Right forelimb (tissue), 1 donor: ENCODE measurements at places on chromosomes 4 and X.

- DNase-seq = no peak
Measured at GRCh38 chrX:111035256-111035655, 60.7 kb upstream of the PAK3 start.

DNA sequence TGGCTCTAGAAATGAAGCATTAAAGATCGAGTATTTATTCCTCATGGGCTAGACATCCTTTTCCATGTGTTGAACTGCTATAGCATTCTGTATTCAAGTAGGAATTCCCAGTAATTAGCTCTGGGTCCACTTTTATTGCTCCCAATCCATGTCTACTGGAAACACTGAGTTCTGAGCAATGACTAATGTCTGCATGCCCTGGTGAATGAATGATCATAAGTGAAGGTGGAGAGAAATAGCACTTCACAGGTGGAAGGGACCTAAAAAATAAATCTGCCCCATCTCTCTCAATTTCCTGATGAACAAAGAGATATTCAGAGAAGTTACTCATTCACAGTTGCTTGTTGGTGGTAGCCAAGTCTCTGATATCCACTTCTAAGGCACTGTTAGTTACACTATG, 34.6 kb upstream of the CXCL8 start:
- no peak for DNase-seq

DNA sequence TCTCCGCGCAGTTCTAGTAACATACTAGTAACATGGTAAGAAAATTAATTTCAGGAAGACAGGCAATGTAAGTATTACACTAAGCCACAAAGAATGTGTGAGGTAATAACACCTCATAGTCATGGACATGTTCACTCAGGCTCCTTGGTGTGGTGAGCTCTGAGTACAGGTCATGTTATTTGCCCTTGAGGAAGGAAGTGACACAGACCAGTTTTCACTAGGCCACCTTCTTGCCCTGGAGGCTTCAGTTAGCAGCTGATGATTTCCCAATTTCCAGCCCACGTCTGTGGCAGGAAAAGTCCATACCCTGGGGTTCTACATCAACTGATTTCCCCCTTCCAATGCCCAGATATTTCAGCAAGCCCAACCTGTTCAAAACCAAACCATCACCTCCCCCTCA, 6.7 kb downstream of the APOO start:
- no peak for DNase-seq

GRCh38 chr4:2408401-2408958, 10.0 kb downstream of the ZFYVE28 start:
- no peak for DNase-seq

- DNase-seq = no peak
Measured at GRCh38 chrX:84322083-84322827, 134.3 kb upstream of the RPS6KA6 start.

GRCh38 chr4:162131256-162131655, 32.5 kb downstream of the FSTL5 start:
- DNase-seq = no peak

DNA sequence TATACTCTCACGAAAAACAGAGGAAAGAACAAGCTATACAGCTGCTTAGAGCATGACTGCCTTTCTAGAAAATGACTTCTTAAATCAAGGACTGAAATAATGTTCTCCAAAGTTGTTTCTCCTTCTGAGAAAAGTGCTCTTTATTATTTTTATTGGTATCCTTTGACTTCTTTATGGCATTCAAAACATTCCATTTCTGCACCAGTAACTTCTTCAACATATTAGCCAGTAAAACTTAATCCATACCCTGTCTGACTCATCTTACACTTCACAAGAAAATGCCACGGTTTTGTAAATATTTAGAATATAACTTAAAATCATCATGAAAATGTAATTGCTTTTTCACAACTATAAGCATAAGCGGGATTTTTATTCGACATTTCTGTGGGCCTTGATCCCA, 180.4 kb downstream of the NR3C2 start:
- DNase-seq = no peak

DNA sequence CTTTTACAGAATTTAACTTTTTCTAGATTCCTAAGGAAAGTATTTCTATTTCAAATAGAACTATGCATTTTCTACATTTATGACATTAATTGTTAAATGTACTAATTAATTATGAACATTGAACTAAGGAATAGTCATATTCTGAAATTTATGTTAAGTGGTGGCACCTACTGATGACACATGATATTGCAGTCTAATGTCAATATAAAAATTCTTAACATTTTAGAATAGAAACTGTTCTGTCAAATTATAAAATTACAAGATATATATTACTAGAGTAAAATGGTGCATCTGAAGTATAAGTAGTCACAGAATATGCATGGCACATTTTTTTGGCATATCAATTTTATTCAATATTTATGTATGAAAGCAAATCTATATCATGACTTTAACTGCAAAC, 40.2 kb upstream of the NDNF start:
- DNase-seq = no peak

DNA sequence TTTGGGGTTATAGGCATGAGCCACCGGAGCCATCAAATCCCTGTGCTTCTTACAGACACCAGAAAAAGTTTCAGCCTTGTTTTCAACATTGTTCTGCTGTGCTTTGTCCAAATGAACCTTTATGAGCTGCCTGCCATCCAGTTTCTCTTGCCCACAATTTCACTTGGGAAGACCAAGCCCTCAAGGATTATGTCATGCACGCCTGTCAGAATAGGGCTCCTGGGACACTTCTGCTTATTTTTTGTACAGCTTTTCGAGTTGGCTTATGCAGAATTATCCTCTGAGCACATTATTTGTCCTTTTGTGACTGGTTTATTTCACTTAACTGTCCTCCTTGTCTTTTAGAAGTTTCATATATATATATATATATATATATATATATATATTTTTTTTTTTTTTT, 16.2 kb downstream of the UBE2K start:
- DNase-seq = no peak

GRCh38 chrX:70132877-70133302, 357 bp upstream of the IGBP1 start:
- no peak for DNase-seq

DNA sequence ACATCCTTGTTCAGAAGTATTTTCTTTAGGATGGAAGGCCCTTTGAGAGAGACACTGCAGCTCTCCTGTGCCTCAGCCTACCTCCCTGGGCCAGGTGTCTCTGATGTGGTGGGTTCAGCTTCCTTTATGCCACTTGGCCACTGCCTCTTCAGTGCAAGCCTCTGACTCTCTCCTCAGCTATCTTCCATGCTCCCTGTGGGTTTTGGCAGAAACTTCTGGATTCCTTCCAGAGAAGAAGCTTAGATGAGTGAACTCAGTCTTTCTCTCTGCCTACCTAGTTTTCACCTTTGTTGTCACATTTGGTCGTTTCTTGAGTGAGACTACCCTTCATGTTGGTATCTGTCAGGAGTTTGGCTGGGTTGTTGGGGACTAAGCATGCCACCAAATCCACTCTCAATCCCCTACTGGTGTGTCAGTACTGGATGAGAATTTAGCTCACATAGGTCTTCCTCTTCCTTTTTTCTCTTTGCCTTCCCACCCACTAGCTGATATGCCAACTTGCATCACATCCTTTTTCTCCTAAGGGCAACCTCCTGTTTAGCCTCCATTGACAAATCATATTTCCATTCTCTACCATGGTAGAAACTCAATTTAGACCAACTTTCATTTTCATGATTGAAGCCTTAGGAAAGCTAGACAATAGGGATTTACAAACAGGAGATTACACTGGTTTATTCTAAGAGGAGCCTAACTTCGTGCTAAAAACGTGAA, 32.0 kb downstream of the IL15 start:
- DNase-seq = no peak

DNA sequence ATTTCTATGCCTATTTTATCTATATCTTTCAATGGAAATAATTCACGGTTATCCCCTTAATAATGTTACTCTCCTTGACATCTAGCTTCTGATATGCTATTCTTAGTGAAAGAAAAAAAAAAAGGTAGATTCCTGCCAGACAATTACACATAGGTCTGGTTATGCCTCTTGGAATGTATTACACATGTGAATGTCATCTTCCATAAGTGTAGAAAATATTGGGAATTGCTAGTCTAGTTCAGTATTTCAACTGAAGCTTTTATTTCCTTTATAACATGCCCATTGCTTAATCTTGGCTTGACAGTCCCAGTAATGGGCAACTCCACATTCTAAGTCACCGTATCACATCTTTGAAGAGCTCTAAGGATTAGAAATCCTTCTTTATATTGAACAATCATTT, 25.4 kb upstream of the PPP1R2C start:
- no peak for DNase-seq

GRCh38 chr4:105198541-105198940, 51.9 kb downstream of the TET2 start:
- no peak for DNase-seq

- no peak for DNase-seq
Measured at GRCh38 chrX:6986915-6987314, 160.6 kb upstream of the STS start.

DNA sequence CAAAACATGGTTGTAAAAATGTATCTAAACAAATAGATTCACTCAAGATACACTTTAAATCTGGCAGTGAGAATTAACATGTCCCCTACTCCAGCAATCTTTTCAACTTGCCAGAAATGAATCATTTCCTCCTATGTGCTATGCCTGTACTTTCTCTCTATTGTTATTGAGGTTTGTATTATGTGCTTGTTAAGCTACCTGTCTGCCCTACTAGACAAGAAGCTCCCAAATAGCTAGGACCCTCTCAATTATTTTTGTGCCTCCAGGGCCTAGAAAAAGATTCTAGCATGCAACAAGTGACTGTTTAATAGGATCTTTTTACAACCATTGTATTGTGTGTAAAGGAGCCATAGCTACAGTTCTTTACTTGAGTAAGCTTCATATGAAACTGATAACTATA, 3.5 kb upstream of the SAP30 start:
- DNase-seq = no peak

- DNase-seq = no peak
Measured at GRCh38 chr4:141350122-141350905, 129.6 kb downstream of the ZNF330 start.

GRCh38 chr4:104649631-104650030, 154.9 kb upstream of the CXXC4 start:
- DNase-seq = no peak

GRCh38 chrX:15163131-15163530, 106.8 kb downstream of the ASB9 start:
- DNase-seq = no peak

- DNase-seq = no peak
Measured at GRCh38 chr4:147651563-147651962, 32.4 kb downstream of the PRMT9 start.

DNA sequence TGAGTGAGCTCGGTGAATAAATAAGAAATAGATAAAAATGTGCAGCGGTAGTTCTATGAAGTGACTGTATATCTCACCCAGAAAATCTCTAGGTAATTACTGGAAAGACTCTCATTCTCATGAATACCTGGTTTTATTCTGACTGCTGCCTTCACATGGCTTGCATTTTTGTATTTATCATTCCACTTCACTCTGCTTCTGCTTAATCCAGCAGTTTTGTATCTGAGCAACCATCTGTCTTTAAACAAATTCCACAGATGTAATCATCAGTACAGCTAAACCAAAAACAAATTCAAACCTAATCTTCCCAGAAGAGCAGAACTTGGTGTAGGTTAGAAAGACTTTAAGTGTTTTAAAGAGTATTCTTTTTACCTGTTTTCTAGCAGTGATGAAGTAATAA, 11.2 kb upstream of the ALB start:
- no peak for DNase-seq

GRCh38 chrX:153537526-153538295, 20.3 kb downstream of the ATP2B3 start:
- DNase-seq = no peak

DNA sequence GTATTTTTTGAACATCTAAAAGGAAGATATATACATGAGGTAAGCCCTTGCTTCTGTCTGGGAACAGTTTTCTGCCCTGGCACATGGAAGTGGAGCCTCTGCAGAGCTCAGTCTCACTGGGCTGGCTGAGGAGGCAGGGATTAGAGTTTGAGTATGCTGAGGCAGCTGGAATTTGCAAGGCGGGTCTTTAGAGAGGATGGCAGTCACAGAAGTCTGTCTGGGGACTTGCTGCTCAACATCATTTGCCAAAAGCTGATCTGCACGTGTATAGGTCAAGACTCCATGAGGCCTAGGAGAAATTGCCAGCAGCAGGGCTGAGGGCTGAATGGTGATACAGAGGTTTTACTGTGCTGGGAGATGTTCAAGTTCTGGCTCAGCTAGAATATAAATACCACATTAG, 163.6 kb upstream of the ANK2 start:
- DNase-seq = peak; percentile 44

DNA sequence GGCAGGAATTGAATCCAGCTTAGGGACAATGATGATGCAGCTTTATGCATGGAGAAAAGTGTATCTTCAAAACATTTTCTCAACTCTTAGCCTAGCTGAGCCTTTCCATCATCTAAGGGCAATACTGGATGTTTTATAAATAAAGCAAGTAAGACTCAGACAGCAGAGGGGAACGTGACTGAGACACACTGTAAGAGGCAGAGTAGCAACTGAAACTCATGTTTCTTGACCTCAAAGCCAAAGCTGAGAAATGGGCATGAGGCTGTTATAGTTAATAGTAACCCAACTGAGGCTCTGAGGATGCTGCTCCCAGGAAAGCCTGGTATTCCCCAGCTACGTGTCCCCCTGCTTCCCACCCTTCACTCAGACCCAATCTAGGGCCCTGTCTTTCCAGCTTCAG, 44.6 kb downstream of the ARHGEF9 start:
- no peak for DNase-seq

GRCh38 chrX:2502668-2503519, 2.1 kb upstream of the DHRSX start:
- DNase-seq = no peak
